ENCODE measurements at places on chromosomes 16 and 17.

DNA sequence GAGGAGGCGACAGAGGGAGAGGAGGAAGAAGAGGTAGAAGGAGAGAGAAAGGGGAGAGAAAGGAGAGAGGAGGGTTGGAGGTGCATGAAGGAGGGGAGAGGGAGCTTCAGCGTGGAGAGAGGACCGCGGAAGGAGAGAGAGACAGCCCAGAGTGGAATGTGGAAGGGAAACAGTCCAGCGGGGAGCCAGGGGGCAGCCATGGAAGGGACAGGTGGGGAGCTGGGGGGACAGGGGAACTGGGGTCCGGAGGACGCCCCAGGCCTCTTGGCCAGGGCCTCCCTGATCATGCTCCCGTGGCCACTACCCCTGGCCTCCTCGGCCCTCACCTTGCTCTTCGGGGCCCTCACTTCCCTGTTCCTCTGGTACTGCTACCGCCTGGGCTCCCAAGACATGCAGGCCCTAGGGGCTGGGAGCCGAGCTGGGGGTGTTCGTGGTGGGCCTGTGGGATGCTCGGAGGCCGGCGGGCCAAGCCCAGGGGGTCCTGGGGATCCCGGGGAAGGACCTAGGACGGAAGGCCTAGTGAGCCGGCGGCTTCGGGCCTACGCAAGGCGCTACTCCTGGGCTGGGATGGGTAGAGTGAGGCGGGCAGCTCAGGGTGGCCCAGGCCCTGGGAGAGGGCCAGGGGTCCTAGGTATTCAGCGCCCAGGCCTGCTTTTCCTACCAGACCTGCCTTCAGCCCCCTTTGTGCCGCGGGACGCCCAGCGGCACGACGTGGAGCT lies 759 bp downstream of the ASPHD1 start:
- DNase-seq: no peak

GRCh38 chr17:56679777-56680422 lies 86.4 kb downstream of the NOG start:
- DNase-seq: no peak

DNA sequence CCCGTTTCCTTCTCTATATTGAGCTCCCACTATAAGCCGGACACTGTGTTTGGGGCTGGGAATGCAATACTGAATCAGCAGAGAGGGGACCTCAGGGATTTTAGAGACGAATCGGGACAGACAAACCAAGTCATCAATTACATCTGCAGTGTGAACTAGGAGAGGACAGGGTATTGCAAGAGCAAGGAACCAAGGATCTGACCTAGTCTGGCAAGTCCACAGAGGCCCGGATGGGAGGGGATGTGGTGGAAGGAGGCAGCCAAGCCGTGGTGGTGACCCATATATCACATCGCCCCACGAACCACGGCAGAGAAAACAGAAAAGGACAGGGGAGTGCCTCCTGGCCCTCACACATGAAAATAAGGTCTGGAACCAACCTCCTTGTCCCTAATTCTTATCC lies 28.1 kb upstream of the NXPH3 start:
- no peak for DNase-seq

GRCh38 chr16:85166699-85167588 lies 54.7 kb upstream of the CIBAR2 start:
- no peak for DNase-seq
